Astrocyte (in vitro differentiated cells and primary cell): ENCODE measurements at places on chromosomes 12 and 14.

DNA sequence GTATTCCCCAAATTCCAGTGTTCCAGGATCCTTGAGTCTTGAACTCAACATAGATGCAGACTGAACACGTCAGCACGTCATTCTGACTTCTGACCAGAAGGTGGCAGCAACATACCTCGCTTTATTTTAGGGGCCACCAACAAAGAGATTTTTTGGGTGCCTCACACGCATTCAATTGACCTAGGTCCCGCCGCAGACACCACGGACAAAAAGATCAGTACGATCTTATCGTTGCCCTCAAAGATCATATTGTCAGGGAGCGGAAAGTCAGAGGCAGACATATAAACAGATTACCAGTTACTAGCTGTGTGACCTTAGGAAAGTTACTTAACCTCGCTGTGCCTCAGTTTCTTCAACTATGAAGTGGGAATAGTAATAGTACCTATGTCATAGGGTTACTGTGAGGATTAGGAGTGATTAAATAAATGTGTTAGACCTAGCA lies 6.5 kb upstream of the PRPH start:
- DNase-seq, result no peak

DNA sequence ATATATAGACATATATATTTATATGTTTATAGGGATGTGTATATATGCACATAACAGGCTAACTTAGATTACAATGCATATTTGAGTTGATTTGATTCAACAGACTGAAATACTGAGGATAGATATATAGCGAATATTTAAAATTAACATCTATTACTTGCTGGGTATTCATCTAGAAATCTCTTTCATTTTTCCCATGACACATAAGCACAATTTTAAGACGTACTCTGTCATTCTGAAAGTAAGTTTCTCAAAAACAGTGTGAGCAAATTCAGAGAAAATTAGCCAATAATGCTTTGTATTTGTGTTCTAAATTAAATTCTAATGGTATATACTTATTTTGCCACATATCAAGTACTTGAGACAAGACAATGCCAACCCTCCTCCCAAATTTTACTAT lies 907.5 kb upstream of the MDGA2 start:
- no peak for DNase-seq

GRCh38 chr14:24314377-24315193 lies 3.3 kb downstream of the LTB4R start:
- DNase-seq, result no peak

- DNase-seq, result no peak
These were observed 105.4 kb downstream of the TTC8 start for GRCh38 chr14:88929656-88930436.

GRCh38 chr12:80406253-80406652 lies 37.8 kb upstream of the PTPRQ start:
- DNase-seq, result no peak

DNA sequence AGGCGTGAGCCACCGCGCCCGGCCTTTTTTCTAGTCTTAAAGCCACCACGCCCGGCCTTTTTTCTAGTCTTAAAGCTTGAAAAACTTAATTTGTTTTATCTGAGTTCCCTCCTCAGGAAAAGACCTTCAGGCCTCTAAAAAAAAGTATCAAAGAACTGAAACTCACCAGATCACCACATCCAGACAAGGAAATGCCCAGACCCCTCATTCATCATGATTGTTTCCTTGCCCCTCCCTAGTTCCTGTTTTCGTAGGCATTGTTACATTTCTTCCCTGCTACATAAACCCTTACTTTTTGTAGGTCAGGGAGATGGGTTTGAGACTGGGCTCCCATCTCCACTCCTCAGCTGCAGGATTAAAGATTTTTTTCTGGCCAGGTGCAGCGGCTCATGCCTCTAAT lies 21.1 kb upstream of the VWF start:
- no peak for DNase-seq

DNA sequence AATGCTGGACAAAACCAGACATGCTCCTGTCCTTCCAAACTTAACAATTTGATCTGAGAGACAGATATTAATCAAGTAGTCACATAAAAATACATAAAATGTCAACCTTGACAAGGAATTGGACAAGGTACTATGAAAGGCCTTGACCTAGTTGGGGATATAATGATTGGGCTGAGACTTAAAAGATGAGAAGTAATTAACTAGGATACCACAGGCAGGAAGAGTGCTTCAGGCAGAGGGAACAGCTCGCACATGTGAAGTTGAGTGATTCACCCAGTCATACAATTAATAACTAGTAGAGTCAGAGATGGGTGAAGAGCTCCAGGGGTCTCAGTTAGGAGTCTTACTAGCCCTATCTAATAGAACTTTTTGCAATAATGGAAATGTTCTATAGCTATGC lies 259.5 kb downstream of the MSRB3 start:
- DNase-seq, result no peak

DNA sequence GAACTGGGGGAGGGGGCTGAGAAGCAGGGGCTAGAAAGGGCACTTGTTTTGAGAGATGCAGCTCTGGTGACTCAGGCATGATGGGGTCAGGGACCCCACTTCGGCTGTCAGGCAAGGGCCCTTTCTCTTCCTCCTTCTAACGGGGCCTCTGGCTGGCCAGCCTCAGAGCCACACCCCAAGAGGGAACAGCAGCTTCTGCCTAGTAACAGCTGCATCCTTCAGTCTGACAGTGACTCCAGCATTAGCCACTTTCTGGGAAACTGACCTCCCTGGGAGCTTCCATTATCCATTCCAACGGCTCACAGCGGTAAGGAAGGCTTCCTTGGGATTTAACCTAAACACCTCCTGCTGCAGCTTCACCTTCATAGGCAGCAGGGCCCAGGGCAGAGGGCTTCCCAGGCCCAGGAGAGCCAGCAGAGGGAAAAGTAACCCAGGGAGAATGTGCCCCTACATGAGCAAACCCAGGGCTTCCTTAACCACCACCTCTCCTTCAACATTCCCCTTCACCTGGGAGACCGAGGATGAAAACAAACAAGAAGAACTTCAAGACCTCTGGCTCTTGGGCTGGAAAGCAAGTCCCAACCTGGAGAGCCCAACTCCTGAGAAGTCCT lies 2.7 kb downstream of the NCKAP5L start:
- peak; percentile 49 for DNase-seq

DNA sequence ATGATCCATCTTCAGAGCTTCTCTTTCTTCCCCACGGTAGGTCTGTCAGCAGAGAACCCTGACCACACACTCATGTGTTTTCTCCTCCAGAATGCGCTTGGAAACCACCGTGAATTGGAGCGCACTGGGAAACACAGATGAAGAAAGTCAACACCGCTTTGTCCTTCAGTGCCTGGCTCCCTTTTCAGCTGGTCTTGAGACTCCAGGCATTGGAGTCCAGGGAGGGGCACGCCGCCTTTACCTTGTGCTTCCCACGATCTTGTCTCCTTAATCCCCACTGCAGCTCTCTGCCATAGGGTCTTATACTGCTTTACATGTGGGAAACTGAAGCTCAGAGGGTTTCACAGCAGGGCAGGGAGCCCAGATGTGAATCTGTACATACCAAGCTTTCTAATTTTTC lies 1.1 kb downstream of the FAM90A1 start:
- no peak for DNase-seq

GRCh38 chr12:64091186-64091585 lies 130.9 kb downstream of the KICS2 start:
- DNase-seq, result no peak

- DNase-seq, result no peak
These were observed 1013.1 kb upstream of the TMEM132C start for GRCh38 chr12:127253797-127254327.

- no peak for DNase-seq
These were observed 41.5 kb upstream of the LIN7A start for GRCh38 chr12:80979251-80979650.

DNA sequence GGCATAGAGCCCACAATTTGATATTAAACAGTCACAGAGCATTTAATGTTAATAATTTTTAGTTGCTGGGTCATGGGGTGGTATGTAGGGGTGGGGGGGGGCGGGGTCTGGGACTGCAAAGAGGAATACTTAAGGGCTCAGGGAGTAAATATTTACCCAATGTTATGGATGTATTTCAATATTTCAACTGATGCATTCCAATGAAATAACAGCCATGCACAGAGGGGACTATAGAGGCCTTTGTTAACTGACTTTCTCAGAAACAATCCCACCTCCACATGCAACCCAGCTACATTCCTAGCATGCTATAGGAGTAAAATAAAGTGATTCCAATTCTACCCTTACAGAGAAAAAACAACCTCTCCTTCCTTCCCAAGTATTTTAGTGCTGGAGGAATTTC lies 7.9 kb upstream of the BBS10 start:
- DNase-seq, result no peak

- no peak for DNase-seq
These were observed 5.2 kb downstream of the ATP6V0A2 start for GRCh38 chr12:123717350-123717749.

GRCh38 chr12:94736004-94736403 lies 85.6 kb upstream of the TMCC3 start:
- no peak for DNase-seq

DNA sequence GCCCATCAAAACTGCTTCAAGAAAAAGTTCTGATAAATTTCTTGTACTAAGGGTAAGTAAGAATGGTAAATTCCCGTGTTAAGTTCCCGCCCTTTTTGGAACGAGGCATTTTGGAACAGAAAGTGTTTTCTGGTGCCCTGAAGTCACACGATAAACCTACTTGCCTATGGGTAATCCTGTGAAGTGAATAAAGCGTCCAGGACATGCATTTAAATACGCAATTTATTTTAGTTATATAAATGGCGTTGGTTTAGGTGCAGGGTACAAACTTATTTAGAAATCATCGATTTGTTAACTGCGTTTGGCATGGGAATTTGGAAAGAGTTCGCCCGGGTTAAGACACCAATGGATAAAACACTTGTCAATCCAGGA lies 715 bp upstream of the RAP1B start:
- peak; percentile 39 for DNase-seq

GRCh38 chr12:27838543-27839185 lies 58.6 kb upstream of the MANSC4 start:
- DNase-seq, result no peak

DNA sequence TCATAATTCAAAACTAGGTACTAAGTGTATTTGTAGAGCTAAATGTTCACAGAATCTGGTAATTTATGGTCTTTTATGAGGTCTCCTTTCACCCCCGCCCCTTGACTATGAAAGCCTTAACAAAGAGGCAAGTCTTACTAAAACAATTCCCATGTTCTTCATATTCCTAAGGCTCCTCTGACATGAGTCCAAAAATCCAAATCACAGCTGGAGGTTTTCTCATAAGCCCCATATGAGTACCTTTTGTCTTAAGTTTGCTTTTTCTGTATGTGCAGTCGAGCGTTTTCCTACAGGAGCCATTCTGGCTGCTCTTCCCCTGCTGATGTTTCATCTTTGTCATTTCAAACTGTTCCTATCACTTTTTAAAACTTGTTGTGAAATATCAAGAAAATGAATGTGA lies 55.2 kb downstream of the SIX1 start:
- DNase-seq, result no peak

DNA sequence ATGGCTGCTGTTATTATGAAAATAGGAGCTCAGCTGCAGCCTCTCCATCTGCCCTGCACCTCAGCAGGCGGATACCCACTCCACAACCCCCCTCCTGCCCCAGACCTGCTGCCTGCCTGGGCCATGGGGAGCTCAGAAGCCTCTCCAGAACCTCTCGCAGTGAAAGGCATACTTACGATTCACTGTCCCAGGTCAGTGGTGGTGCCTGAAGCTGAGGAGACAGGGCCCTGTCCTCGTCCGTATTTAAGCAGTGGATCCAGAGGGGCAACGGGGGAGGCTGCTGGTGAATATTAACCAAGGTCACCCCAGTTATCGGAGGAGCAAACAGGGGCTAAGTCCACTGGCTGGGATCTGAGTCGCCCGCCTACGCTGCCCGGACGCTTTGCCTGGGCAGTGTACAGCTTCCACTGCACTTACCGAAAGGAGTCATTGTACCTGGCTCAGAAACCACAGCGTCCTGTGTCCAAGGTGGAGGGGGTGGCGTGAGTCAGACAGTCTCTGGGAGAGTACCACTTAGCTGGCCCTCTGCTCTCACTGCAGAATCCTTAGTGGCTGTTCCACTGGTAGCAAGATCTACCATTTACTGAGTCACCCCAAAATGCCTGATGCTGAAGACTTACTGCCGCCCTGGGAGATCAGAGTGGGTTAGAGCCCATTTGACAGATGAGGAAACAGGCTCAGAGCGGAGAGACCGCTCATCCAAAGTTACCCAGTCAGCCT lies at the start of gene SERPINA1:
SERPINA1 (minus strand) TSS at position 219 of the 720 bp plus-strand sequence. CDS start 5,365 bp downstream, outside the sequence.
- DNase-seq, result peak; percentile 84

GRCh38 chr12:51442324-51442723 lies 17.7 kb downstream of the SLC4A8 start:
- peak; percentile 72 for DNase-seq

DNA sequence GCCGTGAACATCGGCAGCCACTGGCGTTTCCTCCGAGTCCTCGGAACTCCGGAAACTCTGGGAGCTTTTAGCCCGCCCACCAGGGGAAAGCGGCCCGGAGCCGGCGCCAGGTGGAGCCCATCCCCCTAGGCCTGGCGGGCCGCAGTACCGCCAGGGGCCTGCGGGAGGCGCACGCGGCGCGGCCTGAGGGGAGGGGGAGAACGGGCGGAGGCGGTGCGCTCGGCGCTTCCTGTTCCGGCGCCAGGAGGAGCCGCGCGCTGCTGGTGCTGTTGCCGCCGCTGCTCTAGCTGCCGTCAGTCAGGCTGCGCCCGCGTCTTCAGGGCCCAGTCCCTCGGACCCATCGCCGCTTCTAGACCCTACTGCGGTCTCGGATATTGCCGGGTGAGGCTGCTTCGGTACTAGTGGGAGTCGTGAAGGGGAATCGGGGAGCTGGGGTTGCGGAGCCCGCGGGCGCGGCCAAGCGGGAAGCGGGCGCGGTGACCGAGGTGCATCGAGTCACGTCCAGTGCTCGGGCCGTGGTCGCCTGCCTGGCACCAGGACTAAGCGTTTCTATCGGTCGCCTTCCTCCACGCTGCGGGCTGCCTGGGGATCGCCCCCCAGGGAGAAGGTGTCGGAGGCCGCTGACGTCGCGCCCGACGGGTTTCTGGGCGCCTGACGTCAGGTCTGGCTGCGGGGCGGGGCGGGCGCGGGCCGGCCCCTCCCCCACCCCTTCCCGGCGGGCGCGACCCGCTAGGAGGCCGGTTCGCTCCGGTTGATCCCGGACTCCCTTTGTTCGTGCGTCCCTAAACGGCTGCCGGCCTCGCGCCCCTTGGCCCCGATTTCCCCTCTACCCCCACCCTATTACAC lies at the start of gene MAPK1IP1L:
MAPK1IP1L (plus strand) TSS at position 225 of the 846 bp plus-strand sequence. CDS start 10,037 bp downstream, outside the sequence.
- DNase-seq, result peak; percentile 84
